CD4-positive, alpha-beta T cell treated with Interleukin-10 for 1 hour (primary cell): ENCODE measurements at places on chromosomes 3 and 15.

GRCh38 chr3:31291818-31292217 is 240.9 kb upstream of the STT3B start:
- DNase-seq = no peak

- no peak for DNase-seq
These were observed 68.2 kb downstream of the RAB7A start for GRCh38 chr3:128794067-128794768.

- peak; percentile 60 for DNase-seq
These were observed 60.3 kb downstream of the HEG1 start for GRCh38 chr3:124995460-124995994.

- no peak for DNase-seq
These were observed 261.5 kb upstream of the TPM1 start for GRCh38 chr15:62781081-62781497.

- no peak for DNase-seq
These were observed 216.2 kb downstream of the ADAMTS17 start for GRCh38 chr15:100125401-100126191.

GRCh38 chr3:71986606-71987005 is 201.7 kb upstream of the PROK2 start:
- DNase-seq = no peak

GRCh38 chr3:181940703-181941102 is 229.0 kb downstream of the SOX2 start:
- no peak for DNase-seq

DNA sequence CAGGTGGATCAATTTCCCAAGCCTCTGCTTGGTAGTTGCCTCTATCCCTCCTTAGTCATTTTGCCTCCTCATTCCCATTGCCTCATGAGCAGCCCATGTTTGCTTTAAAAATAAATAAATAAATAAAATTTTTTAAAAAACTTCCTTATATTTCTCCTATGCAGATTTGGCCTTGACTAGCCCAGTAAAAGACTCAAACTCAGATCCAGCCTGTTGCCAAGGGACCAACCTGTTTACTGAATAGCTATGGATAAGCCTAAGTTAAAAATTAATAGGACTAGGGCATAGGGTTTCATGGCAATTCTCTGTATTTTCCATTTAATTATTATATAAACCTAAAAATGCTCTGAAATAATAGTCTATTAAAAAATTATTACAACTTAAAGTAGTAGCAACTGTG is 384.4 kb downstream of the RSL24D1 start:
- DNase-seq = no peak

DNA sequence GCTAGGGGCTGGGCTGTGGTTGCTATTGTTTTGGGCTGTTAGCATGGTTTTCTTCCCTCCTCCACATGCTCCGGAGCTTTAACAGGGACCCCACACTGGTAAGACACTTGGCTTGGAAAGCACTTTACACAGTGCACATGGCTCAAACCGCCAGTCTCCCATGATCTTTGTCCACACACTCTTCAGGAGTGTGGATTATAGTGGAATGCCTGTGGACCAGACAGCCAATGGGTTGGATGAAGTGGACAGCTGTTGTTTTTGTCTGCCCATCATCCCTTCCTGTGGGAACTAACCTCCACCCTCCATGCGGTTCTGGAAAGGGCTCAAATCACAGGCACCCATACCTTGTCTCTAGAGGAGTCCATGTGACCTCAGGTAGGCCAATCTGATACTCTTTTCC is 10.0 kb downstream of the PAQR9 start:
- DNase-seq = no peak

GRCh38 chr3:4949659-4950058 is 29.6 kb upstream of the BHLHE40 start:
- DNase-seq = no peak

- DNase-seq = no peak
These were observed 271.0 kb downstream of the GABRG3 start for GRCh38 chr15:27241943-27242342.

DNA sequence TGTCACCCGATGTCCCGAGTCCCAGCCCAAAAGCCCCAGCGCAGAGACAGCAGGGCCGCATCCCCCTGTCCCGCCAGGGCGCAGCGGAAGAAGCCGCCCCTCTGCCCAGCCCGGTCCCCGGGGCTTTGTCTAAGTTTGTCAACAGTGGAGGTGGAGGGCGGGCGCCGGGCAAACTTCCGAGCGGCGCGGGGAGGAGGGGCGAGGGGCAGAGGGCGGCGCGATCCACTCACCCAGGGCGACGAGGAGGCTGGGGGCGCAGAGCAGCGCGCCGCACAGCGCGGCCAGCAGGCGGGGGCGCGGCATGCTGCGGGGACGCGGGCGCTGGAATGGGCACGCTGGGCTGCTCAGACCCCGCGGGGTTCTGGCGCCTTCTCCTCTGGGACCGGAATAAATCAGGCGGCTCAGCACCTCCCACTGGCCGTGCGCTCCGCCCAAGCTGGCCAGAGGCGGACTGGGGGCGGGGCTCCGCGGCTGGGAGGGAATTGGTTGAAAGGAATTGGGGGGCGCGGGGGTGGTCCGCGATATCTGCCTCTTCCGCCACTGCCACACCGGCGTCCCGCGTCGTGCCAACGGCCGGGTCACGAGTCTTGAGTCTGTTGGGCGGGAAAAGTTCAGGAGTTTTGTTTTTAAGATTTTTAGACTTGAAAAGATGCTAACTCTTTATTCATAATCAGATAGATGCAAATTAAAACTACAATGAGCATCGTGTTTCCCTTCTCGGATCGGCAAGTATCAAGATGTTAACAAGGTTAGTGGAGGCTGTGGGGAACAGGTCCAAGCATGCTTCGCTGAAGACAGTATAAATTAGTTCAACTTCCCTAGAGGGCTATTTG is at the start of gene MFGE8:
Gene MFGE8, minus strand, starts transcription at position 363 of the 833 bp plus-strand sequence. Its CDS starts 60 bp downstream, at position 303.
- peak; percentile 71 for DNase-seq

GRCh38 chr3:51216291-51216690 is 168.8 kb upstream of the MANF start:
- no peak for DNase-seq

DNA sequence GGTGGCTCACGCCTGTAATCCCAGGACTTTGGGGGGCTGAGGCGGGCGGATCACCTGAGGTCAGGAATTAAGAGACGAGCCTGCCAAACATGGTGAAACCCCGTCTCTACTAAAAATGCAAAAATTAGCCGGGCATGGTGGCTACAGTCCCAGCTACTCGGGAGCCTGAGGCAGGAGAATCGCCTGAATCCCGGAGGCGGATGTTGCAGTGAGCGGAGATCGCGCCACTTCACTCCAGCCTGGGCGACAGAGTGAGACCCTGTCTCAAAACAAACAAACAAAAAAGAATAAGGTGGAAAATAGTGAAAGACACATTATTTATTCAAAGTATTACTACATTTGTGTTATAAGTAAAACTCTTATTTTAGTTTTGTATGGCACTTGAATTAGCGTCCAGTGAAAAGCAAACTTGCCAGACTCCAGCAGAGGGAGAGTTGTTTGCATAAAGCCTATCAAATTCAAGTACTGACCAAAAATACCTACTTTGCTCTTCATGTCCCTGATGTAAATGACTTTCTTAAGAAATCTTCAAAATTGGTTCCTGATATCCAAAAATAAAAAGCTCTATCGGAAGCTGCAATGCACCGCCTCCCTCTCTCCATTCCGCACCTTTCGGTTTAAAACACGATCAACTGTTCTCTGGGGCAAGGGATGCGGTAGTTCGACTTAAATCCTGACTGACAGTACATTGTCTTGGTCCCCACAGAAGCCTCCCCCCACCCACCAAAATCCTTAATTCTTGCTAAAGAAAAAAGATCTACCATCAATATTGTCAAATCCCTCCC is 1.2 kb downstream of the TRPM7 start:
- DNase-seq = no peak

GRCh38 chr15:101523560-101523940 is 34.0 kb upstream of the PCSK6 start:
- DNase-seq = no peak

DNA sequence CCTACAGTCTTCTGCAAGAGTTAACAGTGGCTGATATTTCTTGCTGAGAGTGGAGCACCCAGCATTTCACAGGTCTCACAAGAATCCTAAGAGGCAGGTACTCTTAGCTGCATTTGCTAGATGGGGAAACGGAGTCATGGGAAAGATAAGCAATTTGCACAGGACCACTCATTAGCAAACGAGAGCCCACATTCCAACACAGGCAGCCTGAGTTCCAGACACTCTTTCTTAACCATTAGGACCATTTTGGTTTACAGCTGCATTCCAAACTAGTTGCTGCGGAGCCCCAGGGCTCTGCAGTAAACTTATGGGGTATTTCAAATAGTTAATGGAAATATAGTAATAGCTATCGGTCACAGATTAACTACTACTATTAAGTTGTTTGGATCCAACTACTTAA is 42.5 kb downstream of the LYZL4 start:
- DNase-seq = no peak

DNA sequence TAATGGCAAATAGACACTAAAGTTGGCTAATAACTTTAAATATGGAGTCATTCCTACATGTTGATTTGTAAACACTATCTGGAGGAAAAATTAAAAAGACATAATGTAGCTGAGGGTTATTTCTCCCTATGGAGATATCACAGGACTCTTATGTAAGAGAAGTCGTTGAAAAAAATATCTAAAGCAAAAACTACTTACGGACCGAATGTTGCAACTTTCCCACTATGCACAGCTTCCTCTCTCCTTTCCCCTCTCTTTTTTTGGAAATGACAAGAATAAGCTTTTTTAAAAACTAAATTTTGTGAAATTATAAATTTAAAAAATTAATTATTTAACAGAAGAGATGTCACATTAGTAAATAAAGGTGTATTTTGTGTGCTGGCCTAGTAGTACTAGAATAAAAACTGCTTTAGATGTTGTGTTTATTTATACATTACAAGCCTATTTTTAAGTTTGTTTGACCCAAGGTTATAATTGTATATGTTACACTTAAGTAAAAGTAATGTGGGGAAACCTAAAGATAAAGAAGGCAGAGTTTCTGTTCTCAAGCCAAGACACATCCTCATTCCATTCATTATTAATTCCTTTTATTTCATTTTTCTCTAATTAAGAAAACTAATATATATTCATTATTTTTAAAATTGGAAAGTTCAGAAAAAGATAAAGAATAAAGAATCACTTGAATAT is 20.7 kb upstream of the PPARG start:
- no peak for DNase-seq

DNA sequence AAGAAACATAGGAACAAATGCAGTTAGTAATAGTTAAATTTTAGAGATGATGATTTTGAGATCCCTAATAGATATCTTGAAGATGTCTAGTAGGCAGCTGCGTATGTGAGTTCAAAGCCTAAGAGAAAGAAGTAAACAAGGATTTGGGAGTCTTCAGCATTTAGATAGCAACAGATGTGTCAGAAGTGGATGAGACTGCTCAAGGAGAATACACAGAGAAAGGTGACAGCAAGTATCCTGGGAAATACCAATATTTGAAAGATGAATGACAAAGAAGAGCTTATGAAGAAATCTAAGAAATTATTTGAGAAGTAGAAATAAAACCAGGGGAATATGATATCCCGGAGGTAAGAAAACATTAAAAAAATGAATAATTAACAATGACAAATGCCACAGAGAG is 130.9 kb downstream of the PCCB start:
- no peak for DNase-seq

DNA sequence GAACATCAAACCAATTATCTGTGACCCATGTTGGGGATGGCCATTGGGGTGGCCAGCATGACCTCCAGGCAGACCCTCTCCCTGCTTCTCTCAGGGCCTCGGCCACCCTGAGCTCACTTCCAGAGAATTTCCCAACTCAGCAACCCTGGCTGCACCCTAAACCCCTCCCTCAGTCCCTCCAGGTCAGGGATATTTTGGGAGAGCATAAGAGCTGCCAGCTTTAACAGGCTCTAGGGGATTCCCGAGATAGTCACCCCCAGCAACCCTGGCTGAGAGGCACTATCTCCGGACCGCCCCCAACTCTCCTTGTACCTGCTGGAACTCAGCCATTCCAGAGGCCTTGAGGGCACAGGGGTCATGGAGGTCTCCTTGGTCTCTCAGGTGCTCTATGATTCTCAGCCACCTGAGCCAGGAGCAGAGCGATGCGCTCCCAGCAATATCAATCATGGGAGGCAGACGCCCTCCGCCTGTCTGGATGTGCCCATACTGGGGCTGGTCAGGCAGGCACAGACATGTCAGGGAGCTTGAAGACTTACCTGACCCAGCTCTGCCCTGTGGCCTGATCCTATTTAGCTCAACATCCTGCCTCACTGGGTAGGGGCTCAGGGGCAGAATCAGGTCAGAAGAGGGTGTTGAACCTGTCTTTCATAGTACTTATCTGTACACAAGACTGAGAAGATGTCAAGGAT is 34.9 kb upstream of the CILP start:
- no peak for DNase-seq

- no peak for DNase-seq
These were observed 24.7 kb upstream of the SLC41A3 start for GRCh38 chr3:126108676-126109050.

- no peak for DNase-seq
These were observed 55.2 kb downstream of the PLD1 start for GRCh38 chr3:171755015-171755589.

- DNase-seq = no peak
These were observed 12.3 kb upstream of the PDZRN3 start for GRCh38 chr3:73637042-73637441.

DNA sequence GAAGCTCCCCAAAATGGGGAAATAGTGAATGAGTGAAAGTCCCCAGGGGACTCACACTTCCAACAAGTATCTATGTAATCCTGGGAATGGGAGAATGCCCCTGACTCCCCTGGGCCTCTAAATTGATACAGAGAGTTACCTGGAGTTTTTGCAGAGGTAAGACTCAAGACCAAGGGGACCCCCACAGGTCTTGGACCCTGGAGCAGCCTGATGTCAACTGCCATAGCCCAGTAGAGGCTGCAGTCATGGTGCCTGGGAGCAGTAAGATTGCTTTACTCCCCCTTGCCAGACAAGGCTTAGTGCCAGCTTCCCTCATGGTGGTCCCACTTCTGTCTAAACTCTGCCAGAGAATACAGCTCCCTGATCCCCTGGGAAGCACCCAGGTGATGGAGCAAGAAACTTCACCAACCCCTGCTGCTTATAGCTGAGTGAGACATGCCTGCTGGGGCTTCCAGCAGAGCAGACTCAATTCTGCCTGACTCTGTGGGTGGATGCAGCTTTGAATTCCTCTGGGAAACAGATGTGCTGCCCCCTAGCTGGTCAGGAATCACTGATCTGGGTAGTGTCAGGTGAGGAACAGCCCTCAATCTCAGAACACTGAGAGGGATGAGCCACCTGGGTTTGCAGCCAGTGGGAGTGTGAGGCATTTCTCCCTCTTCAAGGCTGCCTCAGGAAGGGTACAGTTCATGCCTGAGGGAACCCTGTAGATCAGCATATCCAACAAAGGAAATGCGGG is 485.9 kb downstream of the NSUN3 start:
- DNase-seq = no peak

GRCh38 chr3:2851835-2852234 is 258.3 kb downstream of the IL5RA start:
- no peak for DNase-seq
